Stimulated activated CD4-positive, alpha-beta T cell treated with anti-CD3 and anti-CD28 coated beads, Interleukin-1b, Interleukin-23, amount 100 ng/mL, for 1 hour (primary cell): ENCODE measurements at places on chromosomes 2 and 18.

GRCh38 chr2:105487142-105488069 is 88.6 kb upstream of the FHL2 start:
- no peak for DNase-seq

- no peak for DNase-seq
Observed at GRCh38 chr2:226466589-226466988, 333.0 kb downstream of the IRS1 start.

DNA sequence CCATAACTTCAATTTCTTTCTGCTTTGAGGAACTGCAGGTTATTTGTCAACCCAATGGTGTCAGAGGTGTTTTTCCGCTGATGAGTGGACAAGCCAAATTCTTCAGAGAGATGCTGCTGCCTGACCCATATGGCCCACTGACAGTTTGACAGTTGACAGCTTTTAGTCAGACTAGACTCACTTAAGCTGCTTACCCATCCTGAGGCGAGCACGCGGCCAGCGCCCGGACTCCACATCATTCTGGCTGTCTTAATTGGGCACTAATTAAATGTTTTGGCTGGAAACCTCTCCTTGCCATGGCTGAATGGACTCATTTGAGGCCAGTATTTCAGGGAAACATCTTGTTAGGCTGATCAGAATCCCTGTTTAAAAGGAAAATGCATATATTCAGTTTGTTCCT is 316.1 kb upstream of the FANCL start:
- DNase-seq: no peak

GRCh38 chr2:38556006-38556801 is 46.5 kb downstream of the HNRNPLL start:
- DNase-seq: no peak
